ENCODE measurements at places on chromosomes 2 and 18.

DNA sequence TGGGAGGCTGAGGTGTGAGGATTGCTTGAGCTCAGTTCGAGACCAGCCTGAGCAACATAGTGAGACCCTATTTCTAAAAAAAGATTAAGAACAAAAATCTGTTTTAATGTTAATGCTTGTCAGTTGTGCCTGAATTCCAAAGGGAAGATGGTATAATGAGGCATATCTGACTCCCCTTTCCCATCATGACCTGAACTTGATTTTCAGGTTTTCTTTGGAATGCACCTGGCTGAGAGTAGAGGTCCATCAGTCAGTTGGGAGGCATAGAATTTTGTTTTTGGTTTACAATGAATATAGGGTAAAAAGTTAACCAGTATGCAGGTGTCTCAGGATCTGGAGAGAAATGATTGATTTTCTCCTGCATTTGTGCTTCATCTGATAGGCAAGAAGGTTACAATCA is 20.4 kb downstream of the RPIA start:
- DNase-seq, result no peak

DNA sequence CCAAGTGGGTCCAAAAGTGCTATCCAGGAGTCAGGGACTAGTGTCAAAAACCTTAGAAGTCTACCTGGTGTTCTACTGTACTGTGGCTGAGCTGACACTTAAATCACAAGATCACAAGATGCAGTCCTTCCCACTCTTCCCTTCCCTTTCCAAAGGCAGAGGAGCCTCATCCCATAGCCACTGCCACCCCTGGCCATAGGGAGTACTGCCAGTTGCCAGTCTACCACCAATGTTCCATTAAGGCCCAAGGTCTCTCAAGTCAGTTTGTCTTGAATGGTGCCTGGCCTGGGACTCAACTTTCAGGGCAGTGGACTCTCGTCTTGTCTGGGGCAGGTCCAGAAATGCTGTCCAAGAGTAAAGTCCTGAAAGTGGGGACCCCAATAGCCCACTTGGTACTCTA is 585.6 kb downstream of the NUP35 start:
- DNase-seq, result no peak

GRCh38 chr2:226702376-226702775 is 97.2 kb downstream of the IRS1 start:
- no peak for DNase-seq

GRCh38 chr2:197846777-197847176 is 42.4 kb downstream of the PLCL1 start:
- DNase-seq, result no peak

GRCh38 chr2:16621316-16621715 is 44.3 kb downstream of the CYRIA start:
- no peak for DNase-seq

DNA sequence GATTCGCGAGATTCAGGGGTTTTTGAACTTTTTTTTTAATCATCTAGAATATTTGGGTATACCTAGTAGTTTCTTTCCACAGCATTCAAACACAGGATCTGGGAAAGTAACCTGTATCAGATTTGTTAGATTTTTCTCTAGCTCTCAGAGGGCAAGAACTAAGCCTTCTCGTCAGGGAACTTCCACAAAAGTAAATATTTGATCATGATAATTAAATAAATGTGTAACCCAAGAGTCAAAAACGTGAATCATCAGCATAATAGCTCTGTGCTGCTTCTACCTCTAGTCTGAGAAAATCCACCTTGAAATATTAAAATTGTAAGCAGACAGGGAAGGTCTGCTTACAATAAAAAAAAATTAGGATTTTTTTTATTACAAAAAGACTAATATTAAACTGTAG is 225.7 kb upstream of the SPOPL start:
- DNase-seq, result no peak

- no peak for DNase-seq
These were observed 325.3 kb downstream of the PAX3 start for GRCh38 chr2:221973502-221973901.

- no peak for DNase-seq
These were observed 28.5 kb downstream of the CYP27C1 start for GRCh38 chr2:127191331-127192219.

DNA sequence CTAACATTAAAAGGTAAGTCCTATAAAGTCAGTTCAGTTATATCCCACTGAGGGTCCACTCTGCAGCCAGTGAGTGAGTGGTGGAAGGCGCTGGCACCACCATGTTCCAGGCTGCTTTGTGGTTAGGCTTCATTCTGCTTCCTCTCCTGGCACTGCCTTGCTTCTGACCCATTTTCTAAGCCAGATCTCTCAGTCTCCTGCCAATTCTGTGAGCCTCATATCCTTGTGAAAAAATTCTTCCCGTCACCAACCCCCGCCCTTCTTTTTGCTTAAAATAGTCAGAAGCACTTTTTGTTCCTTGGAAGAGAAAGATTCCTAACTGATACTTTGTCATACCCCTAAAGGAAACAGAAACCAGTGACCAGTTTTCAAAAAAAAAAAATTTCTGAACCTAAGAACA is 139.8 kb upstream of the NCK2 start:
- DNase-seq, result no peak

- DNase-seq, result no peak
These were observed 86.4 kb downstream of the XRCC5 start for GRCh38 chr2:216195565-216196029.

DNA sequence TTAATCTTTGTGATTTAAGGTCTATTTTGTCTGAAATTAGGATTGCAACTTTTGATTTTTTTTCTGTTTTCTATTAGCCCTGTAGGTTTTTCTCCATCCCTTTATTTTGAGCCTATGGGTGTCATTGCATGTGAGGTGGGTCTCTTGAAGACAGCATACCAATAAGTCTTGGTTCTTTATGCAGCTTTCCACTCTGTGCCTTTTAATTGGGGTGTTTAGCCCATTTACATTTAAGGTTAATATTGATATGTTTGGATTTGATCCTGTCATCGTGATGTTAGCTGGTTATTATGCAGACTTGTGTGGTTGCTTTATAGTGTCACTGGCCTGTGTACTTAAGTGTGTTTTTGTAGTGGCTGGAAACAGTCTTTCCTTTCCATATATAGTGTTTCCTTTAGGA is 17.7 kb downstream of the EHBP1 start:
- DNase-seq, result no peak

DNA sequence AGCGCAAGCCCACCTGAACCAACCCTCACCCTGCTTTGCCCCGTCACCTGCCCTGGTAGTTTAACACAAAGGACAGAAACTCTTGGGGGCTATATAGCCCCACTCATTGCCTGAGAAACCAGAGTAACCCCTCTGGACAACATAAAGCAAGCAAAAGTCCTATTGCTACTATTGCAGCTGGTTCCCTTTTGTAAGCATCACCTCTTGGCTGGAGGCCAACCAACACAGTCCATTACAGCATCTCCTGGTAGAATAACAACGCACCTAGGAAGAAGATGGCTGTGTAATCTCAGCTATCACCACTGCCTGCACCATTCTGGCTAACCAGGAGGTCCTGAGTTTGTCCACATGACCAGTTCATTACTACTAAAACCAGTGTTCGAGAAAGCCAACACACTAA is 36.4 kb downstream of the FLACC1 start:
- no peak for DNase-seq

GRCh38 chr2:56001947-56002346 is 78.4 kb upstream of the EFEMP1 start:
- DNase-seq, result no peak

- DNase-seq, result no peak
These were observed 130.1 kb downstream of the KCTD1 start for GRCh38 chr18:26418225-26418624.

- DNase-seq, result no peak
These were observed 5.0 kb upstream of the IL18RAP start for GRCh38 chr2:102417946-102418345.

DNA sequence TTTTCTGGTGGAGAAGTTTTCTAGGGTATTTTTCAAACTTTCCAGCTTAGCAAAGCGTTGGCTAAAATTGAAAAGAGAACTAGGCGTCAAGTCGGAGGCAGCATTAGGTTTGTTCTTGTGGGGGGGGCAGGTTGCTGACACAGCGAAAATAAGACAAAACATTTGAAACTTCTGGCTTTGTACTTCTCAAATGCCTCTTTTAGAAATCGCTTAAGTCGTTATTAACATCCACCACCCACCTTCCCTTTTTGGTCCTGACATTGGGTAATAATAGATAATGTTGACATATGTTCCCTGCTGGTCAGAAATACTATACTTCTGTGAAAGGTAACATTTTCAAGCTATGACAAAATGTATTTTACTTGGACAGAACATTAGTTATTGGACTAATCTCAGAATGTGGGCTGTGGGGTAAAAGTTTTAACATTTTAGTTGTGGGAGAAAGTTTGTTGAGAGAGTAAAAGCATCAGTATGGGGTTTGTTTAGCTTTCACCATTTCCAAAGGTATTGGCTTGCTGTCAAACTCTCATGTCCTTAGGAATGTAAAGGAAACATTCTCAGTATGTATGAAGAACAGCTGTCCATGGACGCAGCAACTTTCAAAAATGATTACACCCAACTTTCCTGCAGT is 88.1 kb upstream of the ZEB2 start:
- no peak for DNase-seq

- no peak for DNase-seq
These were observed 96.8 kb downstream of the GPD2 start for GRCh38 chr2:156532989-156533388.

DNA sequence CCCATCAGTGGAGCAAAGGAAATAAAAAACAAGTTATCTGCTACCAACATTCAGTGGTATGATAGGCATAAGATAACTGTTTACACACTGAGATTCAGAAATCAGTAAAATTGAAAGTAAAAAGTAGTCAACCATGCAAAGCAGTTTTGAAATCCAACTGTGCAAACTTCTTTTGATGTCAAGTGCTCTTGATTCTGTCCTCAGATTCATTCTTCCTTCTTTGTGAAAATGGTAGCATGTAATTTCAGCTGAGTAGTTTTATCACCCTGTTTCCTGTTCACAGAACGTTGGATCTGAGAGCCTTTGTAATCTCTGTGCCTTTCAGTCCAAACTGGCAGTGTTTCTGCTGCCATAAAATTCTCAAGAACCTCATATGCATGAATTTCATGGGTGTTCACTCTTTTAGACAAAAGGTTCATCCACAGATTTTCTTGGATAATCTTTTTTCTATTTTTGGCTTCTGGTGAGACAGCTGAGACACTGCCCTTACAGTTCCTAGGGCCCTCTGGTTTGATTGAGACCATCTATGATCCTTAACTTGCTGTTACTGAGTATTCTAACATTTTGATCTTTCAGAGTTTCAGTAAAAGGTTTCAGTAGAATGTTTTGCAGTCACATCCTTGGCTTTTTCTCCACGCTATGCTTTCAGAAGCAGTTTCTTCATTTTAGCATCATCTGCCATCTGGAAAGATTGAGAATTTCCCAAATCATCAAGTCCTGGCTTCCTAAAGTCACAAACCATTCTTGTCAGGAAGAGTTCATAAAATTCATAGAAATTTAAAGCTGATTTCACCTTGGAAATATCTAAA is 272.3 kb upstream of the EPHA4 start:
- DNase-seq, result no peak

DNA sequence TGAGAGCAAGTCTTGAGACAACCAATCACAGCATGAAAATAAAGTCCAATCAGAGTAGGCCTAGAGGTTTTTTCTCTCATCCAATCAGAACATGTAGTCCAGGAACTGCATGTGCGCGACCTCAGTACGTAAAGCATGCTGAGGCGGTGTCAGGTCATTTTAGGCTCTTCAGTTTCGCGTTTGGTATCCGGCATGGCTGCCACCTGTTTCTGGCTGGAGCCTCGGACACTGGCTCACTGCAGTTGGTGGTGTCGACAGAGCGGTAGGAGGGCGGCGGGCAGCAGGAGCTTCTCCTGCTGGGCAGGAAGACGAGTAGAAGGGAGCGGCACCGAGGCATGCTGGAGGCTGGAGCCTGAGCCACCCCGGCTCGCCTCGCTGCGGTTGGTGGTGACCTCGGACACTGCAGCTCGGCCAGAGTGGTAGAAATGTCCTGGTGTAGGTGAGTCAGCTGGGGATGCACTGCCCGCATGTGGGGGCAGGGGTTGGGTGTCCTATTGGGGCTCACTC is 15.8 kb downstream of the CCDC74A start:
- DNase-seq, result no peak

DNA sequence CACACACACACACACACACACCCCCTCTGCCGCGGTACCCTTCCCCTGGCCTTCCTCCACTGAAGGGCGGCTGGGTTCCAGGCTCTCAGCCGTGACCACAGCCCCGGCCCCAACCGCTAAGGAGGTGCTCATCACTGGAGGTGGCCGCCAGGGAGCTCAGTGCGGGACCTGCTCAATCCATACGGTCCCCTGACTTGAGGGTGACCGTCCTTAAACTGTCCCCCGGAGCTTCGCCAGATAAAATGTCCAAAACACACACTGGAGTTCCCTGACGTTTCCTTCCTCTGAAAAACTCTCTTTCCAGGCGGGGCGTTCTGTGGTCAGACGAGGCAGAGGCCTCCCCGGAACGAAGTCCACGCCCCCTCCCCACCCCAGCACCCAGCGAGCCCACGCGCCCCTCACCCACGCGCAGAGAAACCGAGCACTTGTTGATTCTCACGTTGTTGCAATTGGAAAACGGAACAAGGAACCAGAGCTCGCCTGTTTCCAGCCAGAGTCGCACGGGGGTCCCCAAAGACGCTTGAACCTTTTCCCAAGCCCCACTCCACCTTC is 1.4 kb downstream of the MBP start:
- no peak for DNase-seq

DNA sequence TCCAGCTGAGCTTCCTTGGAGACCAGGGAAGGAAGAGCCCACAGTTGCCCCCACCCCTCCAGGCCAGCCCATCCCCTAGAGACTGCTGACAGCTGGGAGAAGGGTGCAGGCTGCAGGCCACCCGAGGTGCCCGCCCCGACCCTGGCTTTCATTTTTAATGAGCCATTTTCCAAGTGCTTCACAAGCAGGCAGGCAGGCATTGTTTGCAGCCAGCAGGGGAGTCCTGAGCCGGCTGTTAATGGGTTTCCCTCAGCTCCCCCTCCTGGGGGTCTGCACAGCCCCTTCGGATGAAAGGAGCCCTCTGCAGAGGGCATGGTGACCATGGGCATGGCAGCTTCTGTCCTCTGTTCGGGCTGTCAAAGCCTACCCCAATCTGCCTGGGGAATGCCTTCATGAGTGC is 94.5 kb downstream of the ZBTB7C start:
- no peak for DNase-seq
